ENCODE measurements at places on chromosomes 11 and 22.

GRCh38 chr22:45574069-45574703, 71.5 kb downstream of the FBLN1 start:
- peak; percentile 57 for DNase-seq

DNA sequence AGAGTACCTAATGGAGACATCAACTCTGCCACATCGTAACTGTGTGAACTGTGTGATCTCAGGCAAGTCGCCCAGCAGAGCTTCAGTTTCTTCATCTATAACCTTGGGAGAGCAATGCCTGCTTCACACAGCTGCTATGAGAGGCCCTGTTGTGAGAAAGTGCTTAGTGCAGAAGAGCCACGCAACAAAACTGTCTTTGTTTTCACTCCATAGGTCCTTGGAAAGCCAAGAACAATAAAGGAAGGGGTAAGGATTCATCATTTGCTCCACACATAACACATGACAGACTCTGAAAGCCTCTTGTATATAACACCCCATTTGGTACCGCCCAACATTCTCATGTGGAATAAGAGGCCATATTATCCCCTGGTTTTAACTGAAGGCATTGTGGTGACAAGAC, 231.9 kb upstream of the ISX start:
- no peak for DNase-seq

GRCh38 chr22:38850941-38851849, 7.4 kb upstream of the NPTXR start:
- no peak for DNase-seq

GRCh38 chr22:47563406-47564157, 801.1 kb downstream of the TBC1D22A start:
- no peak for DNase-seq

GRCh38 chr22:26673486-26673885, 16.1 kb downstream of the MIAT start:
- no peak for DNase-seq

- no peak for DNase-seq
Observed at GRCh38 chr11:114165326-114166230, 106.1 kb downstream of the ZBTB16 start.

DNA sequence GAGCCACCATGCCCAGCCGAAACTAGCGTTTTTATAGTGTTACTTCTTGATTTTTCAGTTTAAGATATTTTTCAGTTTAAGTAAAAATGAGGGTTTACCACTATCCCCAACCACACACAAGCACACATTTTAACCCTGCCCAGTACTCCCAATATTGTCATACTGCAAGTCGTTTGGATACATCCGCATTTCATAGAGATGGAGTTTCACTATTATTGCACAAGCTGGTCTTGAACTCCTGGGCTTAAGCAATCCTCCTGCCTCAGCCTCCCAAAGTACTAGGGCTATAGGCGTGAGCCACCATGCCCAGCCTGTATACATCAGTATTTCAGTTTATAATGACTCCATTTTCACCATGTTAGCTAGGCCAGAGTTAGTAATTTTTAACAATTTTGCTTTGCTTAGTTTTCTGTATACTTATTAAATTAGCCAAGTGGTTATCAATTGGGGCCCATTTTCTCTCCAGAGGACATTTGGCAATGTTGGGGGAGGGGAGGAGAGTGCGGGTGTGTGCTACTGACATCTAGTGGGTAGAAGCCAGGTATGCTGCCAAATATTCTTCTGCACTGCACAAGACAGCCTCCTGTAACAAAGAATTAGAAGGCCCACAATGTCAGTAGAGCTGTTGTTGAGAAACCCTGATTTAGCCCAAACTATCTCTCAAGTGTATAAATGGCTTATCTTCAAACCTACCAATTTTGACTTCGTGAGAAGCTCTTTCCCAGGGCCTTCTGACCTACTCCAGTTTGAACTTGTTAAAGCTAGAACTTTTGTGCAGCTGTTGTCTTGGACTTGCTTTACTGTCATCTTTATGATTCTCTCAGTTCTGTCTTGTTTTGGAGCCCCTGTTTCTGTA, 7.3 kb downstream of the USP47 start:
- peak; percentile 81 for DNase-seq

DNA sequence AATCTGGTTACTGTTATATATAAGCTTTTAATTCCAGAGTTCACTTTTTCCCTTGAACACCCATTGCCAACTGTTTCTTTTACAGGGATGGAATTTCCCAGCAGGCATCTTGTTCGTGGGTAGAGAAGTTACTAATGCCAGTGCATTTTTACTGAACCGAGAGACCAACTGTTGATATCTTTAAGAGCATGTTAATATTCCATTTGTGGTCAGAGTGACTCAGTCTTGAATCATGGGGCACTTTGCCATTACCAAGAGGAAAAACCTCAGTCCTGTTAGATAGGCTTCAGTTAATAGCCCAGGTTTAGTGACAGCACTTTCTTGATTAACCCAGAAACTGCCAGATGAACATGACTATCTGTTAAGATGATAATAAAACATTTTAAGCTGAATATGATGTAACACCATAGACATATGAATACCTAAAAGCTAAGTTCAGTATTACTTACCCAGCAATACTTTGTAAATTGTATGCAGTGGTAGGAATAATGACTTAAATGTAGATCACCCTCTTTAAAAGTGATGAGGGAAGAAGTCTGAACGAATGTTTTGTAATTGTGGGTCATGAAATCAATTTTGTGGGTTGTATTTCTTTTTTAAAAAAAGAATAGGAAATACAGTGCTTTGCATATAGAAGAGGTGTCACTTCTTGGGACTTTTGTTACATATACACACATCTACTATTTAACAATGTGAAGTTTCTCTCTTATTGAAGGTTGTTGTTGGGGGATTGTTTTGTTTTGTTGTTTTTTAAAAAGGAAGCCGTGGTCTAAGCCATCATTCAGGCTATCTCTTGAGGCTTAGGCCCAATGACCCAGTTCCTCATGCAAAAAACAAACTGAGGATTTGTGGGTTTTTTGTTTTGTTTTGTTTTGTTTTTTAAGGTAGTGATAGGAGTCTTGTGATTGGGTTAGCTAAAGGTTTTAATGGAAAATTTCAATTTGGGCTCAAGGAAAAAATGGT, 79.2 kb upstream of the GRIK4 start:
- peak; percentile 69 for DNase-seq

GRCh38 chr22:23306926-23307325, 126.6 kb downstream of the BCR start:
- DNase-seq: no peak

GRCh38 chr11:104051778-104052177, 15.3 kb downstream of the DDI1 start:
- no peak for DNase-seq

GRCh38 chr11:61828629-61829407, 718 bp downstream of the FADS2 start:
- DNase-seq: peak; percentile 70

DNA sequence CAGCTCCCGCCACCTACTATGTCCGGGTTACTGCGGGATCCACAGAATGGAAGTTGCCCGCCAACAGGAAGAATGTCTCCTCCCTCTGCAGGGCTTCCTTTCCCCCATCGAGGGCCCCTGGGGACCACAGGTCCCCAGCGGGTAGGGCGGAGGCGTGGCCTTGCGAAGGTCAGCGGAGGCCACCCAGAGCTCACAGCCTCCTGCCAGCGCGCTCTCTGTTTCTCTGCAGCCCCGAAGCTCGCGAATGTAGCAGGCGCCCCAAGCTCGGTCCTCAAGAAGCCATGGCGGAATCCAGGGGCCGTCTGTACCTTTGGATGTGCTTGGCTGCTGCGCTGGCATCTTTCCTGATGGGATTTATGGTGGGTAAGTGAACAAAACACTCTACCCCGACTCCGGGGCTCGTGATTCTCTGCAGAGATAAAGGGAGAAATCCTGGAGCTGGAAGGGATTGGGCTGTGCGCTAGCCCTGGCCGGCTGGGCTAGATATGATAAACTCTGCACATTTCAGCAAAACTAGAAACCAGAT, at the start of gene NAALAD2:
Gene NAALAD2, plus strand, starts transcription at position 186 of the 526 bp plus-strand sequence. Its CDS starts 96 bp downstream, at position 282.
- peak; percentile 71 for DNase-seq

GRCh38 chr11:77244277-77245027, 57.0 kb downstream of the GDPD4 start:
- DNase-seq: no peak

GRCh38 chr22:35987487-35987886, 41.1 kb downstream of the RBFOX2 start:
- peak; percentile 12 for DNase-seq

DNA sequence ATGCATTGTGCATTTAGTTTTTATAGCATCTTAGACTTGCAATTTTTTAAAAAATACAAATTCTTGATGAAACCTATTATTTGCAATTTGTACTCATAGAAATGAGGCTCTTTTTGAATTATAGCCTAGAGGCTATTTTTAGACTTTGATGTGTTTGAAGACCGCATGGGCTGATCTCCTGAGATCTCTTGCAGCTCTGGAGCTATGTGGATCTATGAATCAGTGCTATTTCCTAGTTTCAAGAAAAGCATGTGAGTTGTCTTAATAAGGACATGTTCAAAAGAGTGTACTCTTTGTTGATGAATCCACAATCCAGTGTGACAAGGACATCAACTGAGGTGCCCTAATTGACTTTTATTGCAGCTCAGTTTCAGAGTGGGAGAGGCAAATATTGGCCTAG, 620.5 kb downstream of the ETS1 start:
- no peak for DNase-seq

DNA sequence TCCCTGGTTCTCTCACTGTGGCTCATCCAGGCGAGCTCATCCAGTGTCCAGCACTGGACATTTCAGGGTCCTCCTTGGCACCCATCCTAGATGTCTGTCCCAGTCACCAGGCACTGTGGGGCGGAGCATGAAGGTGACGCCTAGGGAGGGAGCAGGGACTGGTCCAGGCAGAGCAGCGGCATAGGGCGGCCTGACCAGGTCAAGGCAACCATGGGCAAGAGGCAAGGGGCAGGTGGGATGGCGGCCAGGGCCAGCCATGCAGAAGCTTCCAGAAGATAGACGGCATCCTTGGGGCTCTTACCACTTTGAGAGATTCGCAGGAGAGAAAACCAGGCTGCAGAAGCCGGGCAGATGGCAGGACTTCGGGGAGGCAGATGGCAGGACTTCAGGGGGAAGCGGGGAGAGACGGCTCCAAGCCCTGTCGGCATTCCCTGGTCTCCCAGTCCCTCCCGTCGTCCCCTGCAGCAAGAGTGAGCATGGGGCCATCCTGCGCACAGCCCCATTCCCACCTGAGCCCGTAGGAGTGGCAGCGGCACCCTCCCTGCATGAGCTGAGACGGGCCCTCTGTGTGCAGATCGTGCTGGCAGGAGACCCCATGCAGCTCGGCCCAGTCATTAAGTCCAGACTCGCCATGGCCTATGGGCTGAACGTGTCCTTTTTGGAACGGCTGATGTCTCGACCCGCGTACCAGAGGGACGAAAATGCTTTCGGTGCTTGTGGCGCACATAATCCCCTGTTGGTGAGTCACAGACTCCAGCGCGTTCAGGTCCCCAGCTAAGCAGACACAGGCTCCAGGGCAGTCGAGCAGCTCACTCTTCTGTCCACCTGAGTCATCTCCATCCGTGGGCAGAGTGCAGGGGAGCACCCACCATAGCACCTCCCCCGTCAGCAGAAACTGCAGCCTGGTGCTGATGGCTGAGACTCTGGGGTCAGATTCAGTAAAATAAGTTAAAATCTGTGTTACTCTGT, 20.1 kb upstream of the PANX2 start:
- DNase-seq: no peak

DNA sequence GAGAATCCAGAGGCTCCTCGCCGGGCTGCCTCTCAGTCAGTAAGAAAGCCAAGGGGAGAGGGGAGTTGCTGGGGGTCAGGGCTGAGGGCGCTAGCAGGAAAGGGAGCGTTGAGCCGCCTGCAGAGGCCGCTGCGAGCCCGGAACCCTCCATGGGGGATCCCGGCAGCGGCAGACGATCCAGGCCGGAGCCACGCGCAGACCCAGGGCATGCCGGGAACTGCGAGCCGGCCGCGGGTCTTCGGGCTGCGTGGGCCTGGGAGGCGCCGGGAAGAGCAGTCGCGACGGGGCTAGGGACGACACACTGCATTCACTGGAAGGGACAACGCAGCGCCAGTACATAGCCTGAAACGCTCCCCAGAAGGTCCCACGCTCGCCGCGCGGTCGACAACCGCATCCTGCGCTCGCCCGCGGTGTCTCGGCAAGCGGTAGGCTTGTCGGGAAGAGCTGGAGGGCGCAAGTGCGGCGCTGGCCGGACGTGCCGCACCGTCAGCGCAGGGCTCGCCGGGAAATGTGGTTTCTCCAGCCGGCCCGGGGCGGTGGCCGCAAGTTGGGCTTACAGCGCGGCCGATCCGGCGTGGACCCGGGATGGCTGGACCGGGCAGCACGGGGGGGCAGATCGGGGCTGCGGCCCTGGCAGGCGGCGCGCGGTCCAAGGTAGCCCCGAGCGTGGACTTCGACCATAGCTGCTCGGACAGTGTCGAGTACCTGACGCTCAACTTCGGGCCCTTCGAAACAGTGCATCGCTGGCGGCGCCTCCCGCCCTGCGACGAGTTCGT, at the start of gene LZTR1:
Gene LZTR1, plus strand, starts transcription at position 511 of the 776 bp plus-strand sequence. Its CDS starts 75 bp downstream, at position 586.
- peak; percentile 90 for DNase-seq

DNA sequence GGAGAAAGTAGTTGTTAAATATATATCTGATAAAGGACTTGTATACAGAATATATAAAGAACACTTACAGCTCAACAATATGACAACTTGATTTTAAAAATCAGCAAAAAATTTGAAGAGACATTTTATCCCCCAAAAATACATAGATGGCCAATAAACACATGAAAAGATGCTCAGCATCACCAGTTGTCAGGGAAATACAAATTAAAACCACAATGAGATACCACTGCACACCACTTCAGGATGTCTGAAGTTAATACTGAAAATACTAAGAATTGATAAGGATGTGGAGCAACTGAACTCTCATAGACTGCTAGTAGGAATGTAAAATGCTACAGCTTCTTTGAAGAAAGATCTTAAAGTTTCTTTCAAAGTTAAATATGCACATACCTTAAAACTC, 49.2 kb downstream of the KREMEN1 start:
- no peak for DNase-seq

GRCh38 chr11:118843565-118843964, 40.1 kb upstream of the CXCR5 start:
- DNase-seq: no peak

Data from NB4 (cell line).